ENCODE measurements at places on chromosomes 4 and X. TPM values are rescaled to one million over a fixed set of nuclear protein-coding genes. Genes with fewer than 3 reads are reported as not detected.

Gene IL21
- not detected for total RNA-seq

- no peak for DNase-seq
These were observed 2.3 kb upstream of the ZCCHC4 start for GRCh38 chr4:25310066-25310802.

DNA sequence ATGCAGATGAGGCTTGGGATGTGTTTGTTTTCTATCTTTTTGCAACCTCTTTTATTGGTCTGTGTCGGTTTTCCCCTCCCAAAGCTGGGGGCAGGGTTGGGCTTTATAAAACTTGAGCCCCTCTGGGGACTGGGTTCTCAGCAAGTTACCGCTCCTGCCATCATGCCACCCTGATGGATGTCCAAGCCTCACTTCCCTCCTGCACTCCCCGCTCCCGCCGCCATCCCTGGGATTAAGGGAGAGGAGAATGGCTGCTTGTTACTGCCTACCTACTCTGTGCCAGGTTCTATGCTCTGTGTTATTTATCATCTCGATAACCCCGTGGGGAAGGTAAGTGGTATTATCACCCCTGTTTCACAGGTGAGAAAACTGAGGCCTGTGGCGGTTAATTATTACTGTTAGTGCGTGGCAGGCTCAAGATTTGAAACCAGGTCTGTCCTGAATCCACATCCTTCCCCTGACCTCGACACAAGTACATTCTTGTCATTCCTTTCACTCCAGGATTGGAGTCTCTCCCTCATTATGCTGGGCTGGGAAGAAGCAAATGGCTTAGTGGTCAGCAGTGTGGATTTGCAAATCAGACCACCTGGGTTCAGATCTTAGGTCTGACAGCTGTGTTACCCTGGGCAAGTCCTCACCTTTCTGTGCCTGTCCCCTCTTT lies 4.5 kb downstream of the UBA1 start:
- DNase-seq = no peak

Gene JADE3
- 3.7 TPM for total RNA-seq

DNA sequence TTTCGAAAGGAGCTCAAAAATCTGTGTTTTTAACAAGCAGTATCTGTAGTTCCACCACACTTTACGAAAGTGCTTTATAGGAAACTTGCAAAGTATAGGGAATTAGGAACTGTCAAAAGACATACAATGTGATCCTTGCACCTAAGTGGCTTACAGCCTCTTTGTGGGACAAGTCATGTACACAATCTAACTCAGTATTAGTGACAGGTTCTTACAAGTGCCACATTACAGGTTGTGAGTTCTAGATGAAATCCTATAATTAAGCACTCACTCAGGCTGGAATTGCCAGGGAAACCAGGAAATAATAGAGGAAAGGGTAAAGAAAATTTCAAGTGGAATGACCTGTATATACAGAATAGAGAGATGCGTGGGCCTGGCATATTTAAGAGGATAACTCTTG lies 567.3 kb upstream of the ATOH1 start:
- DNase-seq = no peak

- DNase-seq = no peak
These were observed 29.3 kb upstream of the TLR3 start for GRCh38 chr4:186039697-186040096.
